ENCODE measurements at places on chromosomes 4 and X.

- DNase-seq, result no peak
Measured at GRCh38 chrX:153564047-153564606, 34.8 kb downstream of the CCNQ start.

DNA sequence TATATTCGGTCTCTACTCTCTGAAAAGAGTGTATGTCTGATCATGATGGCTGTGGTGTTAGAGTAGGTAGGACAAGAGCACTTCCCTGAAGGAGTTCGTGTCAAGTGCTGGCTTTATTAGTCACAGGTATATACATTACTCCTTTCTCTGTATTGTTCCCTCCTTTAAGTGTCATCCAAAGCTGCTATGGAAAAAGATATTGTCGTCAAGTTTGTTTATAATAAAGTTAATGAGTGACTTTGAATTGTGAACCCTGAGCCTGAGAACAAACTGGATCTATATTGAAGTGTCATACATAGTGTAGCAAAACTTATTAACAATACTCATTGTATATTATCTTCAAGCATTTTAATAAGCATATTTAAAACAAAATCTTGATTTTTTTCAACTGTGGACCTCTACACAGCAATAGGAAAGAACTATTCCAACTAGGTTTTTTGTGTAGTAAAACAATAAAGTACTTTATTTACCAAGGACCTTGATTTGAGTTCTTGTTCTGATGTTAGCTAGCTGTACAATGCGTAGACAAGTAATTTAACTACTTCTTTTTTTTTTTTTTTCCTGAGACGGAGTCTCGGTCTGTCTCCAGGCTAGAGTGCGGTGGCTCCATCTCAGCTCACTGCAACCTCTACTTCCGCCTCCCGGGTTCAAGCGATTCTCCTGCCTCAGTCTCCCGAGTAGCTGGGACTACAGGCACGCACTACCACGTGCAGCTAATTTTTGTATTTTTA is 177.7 kb downstream of the RAPGEF2 start:
- no peak for DNase-seq

- no peak for DNase-seq
Measured at GRCh38 chrX:12770440-12770839, 20.8 kb upstream of the PRPS2 start.

- DNase-seq, result no peak
Measured at GRCh38 chrX:17247144-17247543, 127.9 kb upstream of the NHS start.

GRCh38 chrX:10156199-10157031 is at the start of gene CLCN4:
Gene CLCN4, plus strand, starts transcription at chrX:10156975. Its CDS starts 28,058 bp downstream, at chrX:10185033.
- no peak for DNase-seq

DNA sequence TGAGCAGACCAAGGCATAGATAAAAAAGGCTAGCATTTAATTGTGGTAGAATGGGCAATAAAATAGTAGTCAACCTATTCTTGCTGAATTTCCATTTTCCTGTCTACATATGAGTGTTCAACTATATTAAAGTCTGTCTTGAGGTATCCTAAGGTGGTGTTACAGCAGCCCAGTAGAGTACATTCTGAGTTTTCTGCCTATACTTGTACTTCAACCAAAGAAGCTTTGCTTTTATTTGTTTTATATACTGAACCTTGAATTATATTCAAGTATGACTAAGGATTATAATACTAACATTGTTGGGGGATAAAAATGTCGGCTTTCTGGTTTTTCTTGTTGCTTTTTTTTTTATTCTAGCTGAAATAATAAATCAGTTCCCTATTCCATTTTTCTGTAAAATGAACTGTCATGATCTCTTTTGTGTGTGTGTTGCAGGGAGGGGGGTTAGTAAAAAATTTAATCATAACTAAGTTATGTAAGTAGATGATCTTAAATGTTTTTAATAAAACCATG is 106.7 kb downstream of the PDLIM5 start:
- no peak for DNase-seq

- no peak for DNase-seq
Measured at GRCh38 chr4:73725510-73725909, 14.9 kb upstream of the CXCL8 start.

GRCh38 chr4:147678106-147678505 is 5.9 kb downstream of the PRMT9 start:
- DNase-seq, result no peak

- DNase-seq, result no peak
Measured at GRCh38 chr4:186137196-186137794, 32.8 kb downstream of the FAM149A start.

- DNase-seq, result no peak
Measured at GRCh38 chrX:139850968-139851367, 81.9 kb downstream of the ATP11C start.

DNA sequence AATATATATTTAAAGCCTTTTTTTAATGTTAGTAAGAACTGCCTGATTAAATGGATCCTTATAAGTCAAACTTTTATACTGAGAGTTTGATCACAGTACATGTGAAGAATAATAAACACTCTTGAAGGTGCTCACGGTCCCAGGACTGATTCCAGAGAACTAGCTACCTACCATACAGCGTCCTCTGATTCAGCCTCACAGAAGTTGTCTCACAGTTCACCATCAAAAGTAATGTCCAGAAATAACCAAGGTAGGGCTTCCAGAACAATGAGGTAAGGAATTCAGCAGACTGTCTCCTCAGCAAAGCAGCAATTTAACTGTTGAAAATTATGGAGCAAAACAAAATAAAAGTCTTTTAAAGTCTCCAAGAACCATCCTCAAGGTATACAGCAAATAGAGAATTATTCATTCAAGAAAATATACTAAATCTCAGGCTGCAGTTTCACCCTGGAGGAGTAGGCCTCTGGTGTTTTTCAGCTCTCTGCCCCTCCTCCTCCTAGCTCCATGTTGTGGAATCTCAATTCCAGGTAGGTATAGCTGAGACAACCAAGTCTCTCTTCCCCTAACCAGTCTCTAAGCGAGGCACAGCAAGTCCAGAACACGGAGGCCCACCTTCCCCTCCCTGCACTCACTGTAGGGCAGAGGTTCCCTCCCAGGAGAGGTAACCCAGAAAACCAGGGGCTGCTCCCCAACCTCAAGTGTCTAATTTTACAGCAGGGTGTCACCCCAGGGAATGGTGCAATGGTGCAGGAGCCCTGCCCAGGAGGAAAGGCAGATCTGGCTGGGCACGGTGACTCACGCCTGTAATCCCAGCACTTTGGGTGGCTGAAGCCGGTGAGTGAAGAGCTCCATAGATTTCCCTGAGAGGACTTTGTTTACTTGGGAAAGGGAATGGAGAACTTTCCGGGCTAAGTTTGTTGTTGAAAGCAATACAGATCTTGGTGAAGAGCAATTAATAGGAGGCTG is 28.6 kb downstream of the FAM241A start:
- DNase-seq, result no peak

- DNase-seq, result no peak
Measured at GRCh38 chr4:106325800-106326199, 9.4 kb downstream of the AIMP1 start.

DNA sequence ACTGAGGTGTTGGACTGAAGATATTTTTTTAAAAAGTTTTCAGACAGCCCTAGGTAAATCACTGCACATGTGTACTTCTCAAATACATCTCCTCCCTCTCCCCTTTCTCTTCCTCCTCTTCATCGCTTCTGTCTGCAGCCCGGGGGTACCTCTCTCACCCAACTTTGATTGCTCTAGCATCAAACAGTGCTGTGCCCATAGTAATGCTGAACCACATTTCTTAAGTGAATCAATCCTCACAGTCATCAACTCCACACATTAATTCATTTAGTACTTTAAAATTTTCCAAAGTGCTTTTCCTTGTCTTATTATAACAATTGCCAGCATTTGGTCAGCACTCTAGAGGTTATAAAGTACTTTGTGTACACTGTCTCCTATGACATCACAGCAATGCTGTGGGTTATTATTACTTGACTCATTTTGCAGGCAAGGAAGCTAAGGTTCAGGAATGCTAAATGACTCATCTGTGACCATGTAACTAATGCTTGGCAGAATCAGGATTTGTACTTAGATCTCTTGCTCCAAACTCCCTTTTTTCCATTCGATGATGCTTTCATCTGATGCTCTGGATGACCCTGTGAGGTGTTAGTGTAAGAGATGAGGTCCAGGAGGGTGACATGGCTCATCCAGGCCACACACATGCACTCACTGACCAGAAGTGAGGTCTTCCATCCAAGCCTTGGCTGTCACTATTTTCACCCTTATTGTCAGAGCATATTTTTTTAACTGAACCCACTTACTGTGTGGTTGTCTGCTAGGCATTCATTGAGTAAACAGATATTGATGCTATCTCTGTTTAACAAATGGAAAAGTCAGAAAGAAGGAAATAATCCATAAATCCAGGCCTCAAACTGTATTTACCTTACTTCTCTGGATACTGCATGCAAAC is 58.8 kb downstream of the RHOH start:
- DNase-seq, result no peak

DNA sequence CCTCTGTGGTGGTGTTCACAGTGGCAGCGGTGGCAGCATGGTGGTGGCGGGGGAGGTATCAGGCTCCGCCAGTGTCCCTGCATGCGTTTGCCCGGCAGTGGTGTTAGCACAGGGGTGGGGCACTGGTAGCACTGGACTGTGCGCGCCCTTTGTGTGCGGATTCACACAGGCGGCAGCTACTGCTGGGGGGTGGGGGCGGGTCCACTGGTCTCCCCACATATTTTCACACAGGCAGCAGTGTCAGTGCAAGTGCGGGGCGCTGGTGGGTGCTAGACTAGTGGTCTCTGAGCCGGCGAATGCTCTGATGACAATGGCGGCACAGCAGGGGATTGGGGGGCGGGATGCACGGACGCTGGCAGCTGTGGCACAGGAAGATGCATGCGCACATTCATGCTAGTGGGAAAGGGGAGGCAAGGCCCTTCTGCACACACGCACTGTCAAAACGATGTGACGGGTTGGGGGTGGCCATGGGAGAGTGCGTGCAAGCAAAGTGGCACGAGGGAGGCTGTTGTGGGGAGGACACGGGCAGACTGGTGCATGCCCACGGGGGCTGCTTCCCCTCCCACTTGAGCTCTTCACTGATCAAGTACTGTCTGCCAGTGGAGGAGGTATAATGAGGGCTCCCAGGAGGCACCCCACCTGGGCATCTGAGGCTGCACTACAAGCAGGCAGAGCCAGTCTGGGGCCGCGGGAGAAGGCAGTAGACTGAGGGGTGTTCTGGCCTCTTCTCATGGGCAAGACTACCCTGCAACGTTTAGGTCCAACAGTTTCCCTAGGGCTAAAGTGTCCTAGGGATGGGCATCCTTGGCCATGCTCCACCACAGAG is 53.0 kb downstream of the POF1B start:
- no peak for DNase-seq

DNA sequence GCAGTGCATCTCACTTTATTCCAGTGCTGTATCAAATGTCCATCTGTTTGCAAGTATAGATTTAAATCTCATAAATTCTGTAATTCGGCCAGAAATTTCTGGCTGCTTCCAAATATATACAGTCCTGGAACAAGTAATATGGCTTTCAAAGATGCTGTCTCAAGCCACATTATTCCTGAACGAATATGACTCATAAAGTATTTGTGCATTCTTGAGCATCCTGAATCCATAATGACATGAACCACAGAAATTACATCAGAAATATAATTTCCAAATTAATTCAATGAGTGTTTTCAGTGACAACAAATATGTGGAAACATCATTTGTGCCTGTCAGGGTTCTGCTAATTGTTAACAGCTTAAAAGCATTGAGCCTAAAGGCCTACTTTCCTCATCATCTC is 140.9 kb upstream of the HPGD start:
- no peak for DNase-seq

DNA sequence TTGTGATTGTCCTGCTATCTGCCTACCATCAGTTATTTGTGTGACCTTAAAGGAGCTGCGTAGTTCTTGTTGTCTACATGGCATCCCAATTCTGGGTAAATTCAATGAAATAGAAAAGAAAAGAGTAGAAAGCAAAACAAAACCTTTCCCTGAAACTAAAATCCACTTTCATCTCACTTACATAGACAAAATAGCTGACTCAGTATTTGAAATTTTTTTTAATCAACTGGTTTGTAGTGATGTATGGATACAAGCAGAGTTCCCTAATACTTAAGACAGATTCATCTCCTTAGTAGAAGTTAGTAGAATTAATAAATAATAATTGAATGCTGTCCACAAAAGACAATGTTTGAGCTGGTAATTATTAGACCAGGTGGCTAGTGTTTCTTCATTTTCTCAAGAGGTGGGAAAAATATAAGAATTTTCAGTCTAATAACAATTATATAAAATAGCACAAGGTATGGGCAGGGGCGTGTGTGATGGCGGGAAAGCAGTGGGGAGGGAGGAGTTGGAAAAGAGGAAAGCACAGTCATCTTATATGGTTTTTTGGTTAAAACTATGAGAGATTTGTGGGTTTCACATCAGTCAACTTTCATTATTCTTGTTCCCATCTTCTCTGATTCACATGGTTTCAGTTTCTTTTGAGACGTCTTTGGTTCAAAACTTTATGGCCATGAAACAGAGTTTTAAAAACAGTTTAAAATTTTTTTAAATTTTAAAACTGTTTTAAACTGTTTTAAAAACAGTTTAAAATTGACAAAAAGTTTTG is 275.2 kb downstream of the SPRY1 start:
- no peak for DNase-seq

DNA sequence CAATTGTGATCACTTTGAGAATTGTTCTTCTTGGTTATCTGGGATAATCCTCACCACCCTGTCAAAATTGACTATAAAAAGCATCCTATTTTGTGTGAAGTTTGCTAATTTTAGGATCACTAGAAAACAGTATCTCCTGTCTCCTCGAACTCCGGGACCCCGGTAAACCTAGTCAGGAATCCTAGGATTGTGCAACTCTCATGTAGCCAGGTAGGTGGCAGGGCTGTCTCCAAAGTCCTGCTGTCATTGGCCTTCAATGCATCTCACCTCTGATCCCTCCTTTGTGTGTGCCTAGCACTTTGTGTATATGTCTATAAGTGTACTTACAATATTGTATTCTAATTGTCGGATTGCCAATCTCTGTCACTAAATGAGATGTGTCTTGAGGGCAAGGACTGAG is 1564.8 kb downstream of the RPA4 start:
- no peak for DNase-seq

GRCh38 chrX:100944601-100945000 is 15.9 kb upstream of the XKRX start:
- no peak for DNase-seq

DNA sequence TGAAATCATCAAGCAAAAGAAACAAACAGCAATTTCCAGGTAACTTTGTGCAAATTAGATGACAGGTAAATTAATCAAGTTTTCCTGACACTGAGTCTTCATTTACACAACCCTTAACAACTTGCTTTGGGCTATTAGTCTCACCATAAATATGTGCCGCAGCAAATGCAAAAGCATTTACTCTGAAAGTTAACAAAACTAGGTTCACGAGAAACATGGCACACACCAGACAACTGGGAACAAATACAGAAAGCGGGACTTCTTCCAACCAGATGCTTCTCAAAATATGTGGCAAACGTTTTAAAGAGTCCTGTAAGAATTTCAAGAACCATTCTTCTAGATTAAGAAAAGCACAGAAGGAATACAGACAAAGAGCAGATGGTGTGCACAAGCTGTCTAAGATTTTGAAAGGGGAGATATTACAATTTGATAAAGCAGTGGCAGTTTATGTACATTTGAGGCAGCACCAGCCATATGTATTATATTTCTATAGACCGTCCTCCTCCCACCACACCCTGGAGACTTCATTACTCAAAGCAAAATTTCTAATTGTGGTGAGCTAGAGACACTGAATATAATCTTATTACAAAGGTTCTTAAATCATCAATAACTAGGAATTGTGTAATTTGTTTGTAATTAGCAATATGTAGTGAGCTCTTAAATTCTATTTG is 192.5 kb upstream of the ADAMTS3 start:
- no peak for DNase-seq

GRCh38 chr4:137116144-137116543 is 416.1 kb downstream of the PCDH18 start:
- no peak for DNase-seq
